ENCODE measurements at places on chromosomes 1 and 21.

DNA sequence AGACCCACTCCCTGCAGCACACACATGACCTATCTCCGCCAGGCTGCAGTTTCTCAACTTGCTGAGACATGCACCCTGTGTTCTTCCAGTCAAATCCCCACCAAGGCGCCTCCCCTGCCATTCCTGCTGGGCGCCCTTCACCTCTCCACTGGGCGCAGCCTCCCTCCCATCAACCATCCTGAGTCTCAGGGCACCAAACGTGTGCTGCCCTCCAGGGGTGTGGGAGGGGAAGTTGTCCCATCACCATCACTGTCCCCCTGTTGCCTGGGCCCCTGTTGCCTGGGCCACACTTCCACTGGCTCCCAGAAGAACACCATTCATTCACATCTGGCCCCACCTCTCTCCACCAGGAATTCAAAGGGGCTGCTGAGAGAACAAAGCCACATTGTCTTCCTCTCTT lies 44.9 kb upstream of the EFHD2 start:
- no peak for DNase-seq

GRCh38 chr1:22257290-22258275 lies 114.7 kb upstream of the WNT4 start:
- DNase-seq: no peak

DNA sequence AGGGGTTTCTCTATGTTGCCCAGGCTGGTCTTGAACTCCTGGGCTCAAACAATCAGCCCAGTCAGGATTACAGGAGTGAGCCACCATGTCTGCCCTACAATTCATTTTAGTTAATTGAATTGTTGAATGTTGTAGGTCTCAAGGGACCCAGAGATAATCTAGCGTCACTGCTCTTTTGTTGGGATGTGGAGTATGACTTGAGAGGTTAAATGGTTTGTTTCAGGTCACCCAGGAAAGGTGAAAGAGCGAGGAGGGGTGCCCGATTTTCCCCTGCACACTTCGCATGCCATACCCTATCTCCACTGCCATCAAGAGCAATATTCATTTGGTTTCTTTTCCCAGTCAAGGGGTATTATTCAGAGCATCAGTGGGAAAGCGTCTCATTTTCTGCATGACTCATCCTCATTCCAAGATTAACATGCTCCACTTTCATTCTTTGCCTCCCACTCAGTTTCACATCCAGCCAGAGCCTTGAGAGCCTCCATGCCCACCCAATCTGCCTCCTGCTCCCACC lies 13.1 kb upstream of the SLC30A1 start:
- DNase-seq: peak; percentile 73

DNA sequence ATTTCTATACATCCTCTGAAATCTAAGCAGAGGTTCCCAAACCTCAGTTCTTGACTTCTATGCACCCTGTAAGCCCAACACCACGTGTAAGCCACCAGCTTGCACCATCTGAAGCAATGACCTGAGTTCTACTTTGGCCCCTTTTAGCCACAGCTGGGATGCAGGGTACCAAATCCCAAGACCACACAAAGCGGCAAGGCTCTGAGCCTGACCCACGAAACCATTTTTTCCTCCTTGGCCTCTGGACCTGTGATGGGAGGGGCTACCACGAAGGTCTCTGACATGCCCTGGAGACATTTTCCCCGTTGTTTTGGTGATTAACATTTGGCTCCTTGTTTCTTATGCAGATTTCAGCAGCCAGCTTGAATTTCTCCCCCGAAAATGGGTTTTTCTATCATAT lies 38.8 kb downstream of the STXBP3 start:
- no peak for DNase-seq

GRCh38 chr1:79617777-79618176 lies 611.2 kb upstream of the ADGRL4 start:
- DNase-seq: peak; percentile 2

GRCh38 chr21:43767984-43768867 lies 7.9 kb downstream of the CSTB start:
- DNase-seq: peak; percentile 32

DNA sequence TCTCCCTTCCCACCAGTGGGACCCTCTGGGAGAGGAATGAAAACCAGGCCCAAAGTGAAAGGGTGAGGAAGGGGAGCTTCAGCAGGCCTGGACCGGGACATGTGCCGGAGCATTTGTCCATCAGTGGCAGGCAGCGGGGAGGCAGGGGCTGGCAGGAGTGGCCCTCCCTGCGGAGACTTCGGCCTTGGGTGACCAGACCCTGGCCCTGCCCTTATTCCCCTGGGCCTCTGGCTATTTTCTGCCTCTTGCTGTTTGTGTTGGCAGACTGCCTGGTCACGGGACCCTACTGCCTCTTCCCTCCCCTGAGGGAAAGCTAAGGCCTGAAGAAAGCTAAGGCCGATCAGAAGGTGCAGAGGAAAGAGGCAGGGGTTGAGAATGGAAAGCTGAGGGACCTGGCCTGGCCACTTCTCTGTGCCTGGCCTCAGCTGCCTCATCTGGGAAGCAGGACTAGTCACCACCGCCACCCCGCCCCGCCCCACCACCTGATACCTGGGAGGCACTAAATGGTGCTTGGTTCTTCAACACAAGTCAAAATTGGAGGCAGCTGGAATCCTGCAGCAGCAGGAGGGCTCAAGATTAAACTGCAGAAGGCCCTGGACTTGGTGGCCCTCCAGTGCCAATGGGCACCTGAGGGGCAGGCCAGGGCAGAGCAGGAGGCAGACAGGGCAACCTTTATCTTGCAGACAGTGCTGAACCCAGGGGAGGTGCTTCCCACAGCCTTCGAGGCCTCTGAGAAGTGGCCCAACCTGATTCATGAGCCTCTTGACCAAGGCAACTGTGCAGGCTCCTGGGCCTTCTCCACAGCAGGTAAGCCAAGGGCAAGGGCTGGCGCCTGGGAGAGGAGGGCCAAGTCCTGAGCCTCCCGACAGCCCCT lies 7.9 kb downstream of the TINAGL1 start:
- DNase-seq: no peak

DNA sequence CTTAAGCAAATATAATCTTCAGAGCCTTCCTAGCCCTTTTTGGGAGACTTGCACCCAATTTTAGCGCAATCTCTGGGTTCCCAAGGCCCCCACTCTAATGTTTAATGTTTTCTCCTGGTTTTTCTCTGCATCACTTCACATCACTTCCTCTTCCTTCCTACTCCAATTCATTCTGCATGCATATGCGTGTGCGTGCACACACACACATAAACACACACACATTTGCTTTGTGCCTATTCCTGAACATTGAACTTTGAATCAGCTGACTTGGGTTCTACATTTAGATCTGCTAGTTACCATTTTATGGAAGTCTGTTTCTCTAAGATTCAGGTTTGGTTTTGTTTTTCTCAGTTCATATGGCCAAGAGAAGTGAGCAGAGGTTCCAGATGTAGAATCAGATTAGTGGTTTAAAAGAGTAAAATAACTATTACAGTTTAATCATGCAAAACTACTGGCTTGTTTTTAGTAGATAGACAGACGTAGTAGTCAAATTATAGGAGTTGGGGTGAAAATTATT lies 7.4 kb upstream of the EDEM3 start:
- DNase-seq: no peak

DNA sequence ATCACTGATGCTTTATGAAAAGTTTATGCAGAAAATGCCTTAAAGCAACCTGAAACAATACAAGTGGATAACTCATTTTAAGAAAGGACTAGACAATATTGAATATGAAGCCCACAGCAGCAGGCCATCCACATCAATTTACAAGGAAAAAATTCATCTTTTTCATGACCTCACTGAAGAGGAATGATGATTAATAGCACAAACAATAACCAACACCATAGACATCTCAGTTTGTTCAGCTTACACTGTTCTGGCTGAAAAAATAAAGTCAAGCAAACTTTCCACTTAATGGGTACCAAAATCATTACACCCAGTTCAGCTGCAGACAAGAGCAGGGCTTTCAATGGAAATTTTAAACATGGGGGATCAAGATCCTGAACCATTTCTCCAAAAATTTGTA lies 380.6 kb upstream of the NEGR1 start:
- no peak for DNase-seq

DNA sequence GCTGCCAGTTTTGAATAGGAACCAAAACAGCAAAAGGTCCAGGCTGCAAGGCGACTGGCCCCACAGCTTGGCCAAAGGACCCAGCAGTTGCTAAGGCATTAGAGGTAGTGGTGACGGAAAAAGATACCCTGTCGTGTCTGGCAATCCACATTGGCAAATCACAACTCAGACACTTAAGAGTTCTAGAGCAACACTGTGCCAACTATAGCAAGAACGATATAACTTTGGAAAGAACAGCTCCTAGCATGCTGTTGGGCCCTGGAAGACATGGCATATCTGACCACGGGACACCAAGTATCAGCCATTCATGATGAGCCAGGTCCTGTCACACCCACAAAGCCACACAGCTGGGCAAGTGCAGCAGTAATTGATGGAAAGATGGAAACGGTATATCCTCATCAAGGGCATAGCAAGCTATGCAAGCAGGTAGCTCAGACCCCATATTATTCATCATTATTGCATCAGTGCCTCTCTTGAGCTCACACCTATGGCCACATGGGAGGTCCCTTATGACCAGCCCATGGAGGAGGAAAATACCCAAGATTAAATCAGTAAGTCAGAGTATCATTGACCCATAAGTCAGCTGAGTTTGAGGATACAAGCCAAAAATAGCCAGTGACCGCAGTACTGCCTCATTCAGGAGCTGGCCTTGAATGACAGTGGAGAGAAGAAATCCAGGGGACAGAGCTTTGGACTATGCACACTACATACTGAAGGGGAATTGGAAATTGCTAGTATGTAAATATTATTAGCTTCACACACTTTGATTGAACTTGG lies 221.2 kb downstream of the SETD4 start:
- no peak for DNase-seq

- no peak for DNase-seq
Measured at GRCh38 chr1:55233145-55233777, 18.1 kb upstream of the USP24 start.

DNA sequence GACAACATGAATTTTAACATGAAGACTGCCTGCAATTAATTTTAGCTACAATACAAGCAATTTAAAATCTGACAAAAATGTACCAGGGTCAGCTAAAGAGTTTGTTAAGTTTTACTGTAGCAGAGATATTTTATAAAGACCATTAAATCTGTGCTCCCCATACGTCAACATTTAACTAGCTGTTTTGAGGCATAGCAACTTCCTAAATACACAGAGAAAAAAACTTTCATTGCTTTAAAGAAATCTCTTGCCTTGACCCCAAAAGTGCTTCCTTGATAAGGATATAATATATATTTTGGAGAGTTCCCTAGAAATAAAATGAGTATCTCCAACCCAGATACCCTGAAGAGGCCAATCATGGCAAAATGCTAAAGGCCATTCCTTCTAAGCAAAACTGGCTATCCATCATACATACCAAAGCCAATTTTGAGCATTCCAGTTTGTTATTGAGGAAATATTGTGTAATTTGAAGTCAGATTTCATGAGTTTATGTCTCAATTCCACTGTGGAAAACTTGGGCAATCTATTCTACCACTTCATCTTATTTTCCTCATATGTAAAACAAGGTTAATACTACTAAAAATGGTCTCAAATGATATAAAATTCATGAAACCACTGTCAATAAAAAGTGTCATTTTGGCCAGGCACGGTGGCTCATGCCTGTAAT lies 19.1 kb downstream of the ASPM start:
- no peak for DNase-seq

DNA sequence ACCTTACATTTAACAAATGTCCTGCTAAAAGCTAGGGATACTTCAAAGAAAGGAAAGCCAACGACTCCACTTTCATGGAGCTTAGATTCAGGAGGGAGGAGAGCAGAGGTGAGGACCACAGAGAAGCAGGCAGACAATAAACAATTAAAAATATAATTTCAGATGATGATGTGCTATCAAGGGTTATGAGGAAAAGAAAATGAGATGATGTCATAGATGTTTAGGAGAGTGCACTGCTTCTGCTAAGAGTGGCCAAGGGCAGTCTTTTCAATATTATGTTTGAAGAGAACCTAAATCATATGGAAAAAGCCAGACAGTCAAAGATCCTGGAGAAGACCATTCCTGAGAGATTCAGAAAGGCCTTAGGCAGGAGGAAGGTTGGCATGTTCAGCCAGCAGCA lies 66.6 kb upstream of the HOOK1 start:
- DNase-seq: no peak

GRCh38 chr21:41821756-41822431 lies 55.0 kb upstream of the RIPK4 start:
- DNase-seq: no peak

DNA sequence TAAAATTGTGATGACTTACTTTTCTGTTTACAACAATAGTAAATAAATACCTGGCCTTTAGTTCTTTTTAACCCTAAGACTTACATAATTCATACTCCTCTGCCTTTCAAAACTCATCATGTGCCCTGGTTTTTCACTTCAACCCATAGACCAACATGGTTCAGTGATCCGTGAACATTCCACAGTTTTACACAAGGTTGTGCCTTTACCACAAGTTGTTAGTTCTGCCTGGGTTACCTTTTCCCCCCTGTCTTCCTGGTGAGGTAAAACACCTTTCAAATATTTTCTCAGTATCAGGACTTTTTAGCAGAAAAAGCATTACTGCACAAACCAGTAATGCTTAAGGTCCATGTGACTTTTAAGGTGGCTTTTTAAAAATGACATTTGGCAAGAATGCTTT lies 1466.4 kb downstream of the PLA2G4A start:
- no peak for DNase-seq
